ENCODE measurements at places on chromosomes 12 and 14.
A peak's percentile ranks its signal among the peaks of the same experiment; 100 is the strongest.

DNA sequence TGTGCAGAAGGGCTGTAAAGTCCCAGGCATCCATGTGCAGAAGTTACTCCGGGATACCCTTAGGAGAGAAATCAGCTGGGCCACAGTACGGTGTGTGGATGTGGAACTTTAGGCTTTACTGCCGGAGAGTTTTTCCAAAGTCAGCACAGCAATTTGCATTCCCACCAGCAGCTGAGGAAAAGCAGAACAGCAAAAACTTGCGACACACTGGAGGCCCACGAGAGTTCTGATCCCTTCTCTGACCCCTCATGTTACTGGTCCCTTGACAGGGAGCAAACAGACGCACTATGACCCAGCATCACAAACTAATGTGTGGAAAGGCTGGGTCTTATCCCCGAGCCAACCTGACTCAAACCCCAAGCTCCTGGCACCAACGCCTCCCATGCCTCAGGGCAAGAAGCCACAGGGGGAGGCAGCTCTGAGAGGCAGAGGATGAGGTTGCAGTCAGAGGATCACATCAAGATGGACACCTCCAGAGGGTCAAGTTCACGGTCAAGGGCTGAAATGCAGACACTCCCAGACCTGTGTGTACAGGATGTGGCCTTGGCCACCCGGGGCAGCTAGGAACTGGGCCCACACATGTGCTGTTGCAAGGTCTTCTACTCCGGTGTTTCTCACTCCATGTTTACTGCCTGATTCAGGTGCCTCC, 38.6 kb downstream of the CCDC88C start:
- no peak for DNase-seq

DNA sequence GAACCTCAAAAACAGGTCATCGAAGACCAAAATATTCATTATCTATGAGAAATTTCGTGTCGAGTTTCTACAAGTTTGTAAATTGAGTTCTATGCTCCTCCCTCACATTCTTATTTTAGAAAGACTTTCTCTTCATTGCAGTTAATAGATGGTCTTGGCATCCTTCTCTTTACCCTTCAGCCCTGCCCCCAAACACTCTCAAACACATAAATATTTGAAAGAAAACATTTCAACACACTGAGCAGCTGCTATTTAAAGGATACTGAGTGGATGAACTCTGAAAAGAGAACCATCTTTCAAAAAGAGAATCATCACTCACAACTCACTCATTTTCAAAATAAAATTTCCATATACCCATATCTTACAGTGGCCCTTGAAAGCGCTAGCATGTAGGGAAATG, 67.1 kb downstream of the NUAK1 start:
- DNase-seq = no peak

DNA sequence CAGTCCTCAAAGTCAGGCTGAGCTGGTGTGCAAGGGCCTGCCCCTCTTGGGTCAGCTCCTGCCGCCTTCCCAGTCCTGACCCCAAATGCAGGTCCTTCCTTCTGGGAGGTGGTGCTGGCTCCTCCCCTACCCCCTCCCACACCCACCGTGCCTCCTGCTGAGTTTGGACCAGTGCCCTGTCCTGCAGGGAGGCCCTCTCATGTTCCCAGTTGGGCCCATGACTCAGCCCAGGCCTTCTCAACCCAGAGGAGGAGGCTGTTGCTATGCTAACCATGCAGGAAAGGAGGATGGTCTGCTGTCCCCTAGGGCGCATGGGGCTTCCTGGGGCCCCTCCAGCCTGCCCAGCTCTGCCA, 4.4 kb downstream of the ZBTB42 start:
- no peak for DNase-seq

- DNase-seq = no peak
Observed at GRCh38 chr12:102169922-102170621, 27.6 kb downstream of the PMCH start.

DNA sequence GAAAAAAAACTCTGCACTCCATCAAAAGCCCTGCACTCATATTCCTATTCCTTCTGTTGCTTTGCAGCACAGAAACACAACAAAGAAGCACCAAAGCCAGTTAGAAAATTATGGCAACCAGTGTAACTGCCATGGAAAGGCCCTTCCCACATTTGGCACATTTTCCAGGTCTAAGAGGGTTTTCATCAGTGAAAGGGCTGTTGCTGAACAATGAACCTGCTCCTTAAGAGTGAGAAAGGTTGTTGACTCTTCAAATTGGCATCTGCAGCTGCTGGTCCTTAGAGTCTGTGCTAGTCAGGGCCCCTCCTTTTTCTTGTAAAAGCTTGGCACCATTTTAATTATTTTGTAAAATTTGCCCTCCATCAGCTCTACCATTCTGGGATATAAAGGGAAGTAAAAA, 378.7 kb upstream of the KITLG start:
- DNase-seq = peak; percentile 90

- no peak for DNase-seq
Observed at GRCh38 chr12:8681129-8681884, 16.5 kb upstream of the RIMKLB start.

GRCh38 chr12:10363914-10364814, 25.7 kb downstream of the KLRK1 start:
- no peak for DNase-seq

DNA sequence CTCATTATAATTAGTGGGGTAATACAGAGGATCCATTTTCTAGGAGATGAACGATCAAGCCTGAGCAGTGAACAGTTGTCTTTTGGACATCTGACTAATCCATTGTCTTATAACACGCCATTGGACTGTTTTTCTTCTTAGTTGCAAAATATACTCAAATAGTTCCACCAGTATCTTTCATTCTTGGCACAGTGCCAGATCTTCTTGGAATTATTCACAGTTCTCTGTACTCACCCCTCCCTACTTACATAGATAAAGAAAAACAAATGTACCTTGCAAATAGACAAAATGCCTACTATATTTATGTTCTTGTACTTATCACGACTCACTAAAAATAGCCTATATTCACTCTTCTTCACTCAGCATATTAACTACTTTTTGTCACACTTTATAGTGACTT, 3.8 kb downstream of the CBLN3 start:
- no peak for DNase-seq

DNA sequence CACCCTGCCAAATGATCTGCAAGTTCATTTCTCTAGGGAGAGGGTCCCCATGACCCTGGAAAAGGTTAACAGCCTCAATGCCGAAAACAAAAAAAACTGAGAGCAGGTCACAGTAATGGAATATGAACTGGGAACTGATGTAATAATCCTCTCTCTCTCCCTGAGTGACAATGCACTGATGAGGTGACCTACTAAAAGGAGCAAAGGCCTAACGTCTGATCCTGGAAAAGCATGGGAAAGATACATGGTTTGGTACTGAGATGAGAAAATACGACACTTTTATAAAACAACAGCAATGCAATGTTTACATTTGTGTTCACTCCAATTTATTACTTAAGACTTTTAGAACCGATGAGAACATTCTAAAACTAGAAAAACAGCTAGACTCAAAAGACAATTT, 27.7 kb downstream of the SETD3 start:
- DNase-seq = no peak

DNA sequence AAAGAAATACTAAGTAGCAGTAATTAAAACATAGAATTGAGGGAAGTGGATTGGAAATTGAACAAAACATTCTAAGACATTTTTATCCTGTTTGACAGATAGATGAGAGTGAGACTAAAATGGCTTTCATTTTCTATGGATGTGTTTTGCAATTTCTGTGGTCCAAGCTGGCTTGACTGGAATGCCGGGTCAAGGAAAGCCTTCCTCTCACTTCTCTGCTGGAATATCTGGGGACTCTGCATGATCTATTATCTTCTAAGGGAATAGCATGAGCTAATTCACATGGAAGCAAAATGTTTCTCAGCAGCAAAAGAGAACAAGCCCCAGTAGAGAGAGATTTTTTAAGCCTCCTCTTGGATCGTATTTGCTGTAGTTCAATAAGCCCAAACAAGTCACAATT, 407.9 kb upstream of the ATXN7L3B start:
- DNase-seq = no peak

GRCh38 chr14:93200553-93200952, 6.3 kb downstream of the GON7 start:
- no peak for DNase-seq

DNA sequence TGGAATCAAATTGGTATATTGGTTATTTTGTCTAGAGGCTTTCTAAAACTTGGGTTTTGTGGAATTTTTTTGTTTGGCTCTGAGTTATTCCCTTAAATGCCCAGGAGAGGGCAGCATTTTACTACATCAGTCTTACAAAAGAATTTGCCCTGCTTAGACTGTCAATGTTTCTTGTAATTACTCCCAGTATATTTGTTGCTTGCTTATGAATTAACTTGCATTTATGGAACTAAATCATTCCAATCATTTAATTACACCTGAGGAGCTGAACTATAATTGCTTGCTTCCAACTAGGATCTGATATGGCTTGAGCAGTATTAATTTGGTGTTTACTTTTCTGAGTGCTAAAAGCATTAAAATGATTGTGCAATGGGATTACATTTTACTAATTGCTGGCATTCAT, 48.7 kb downstream of the MIPOL1 start:
- peak; percentile 39 for DNase-seq

DNA sequence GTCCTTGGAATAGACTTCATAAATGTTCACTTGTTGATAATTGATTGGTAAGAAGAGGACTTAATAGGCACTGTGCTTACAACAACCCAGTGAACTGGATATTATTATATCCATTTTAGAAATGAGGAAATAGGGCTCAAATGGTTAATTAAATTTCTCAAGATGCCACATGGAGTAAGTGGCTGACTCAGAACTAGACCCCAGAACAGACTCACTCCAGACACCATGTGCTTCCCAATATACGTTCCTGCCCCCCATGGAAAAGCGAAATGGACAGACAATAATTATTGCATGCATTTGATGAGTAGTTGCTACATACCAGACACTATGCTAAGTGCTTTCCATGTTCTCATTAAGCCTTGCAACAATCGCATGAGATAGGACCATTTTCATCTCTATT, 895 bp upstream of the ANKS1B start:
- no peak for DNase-seq

DNA sequence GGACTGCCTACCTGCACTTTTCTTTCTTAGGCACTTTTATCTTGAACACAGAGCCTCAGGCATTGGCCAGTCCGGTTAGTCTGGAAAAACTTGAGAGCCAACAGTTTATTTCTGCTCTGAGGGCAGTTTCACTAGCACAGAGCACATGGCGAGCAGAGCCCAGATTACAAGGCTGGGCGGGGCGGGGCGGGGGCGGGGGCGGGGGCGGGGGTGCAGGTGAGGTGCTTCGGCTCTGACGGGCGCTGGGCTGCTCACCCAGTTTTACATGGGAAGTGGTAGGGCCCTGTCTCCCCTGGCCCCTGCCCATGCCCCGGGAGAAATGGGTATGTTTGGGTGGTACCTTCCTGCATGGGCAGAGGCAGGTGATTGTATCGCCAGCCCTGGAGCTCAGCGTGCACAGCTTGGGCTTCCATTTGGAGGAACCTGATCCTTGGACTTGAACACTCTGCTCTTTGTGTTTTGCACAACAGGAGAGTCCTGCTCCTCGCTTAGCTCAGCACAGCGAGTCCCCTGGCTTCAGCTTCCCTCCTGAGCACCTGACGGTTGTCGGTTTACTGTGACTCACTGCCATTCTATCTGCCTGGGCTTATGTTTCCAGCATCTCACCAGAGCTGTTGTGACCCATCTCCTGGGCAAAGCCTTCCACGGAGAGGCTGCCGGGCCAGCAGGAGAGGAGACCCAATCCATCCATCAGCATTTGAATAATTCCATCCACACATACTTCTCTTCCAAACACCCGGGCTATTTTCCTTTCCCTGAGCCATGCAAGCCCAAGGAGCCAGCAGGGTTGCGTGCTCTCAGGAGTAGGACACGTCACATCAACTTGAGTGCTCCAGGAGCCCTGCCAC, 108.5 kb downstream of the ARF6 start:
- peak; percentile 74 for DNase-seq

GRCh38 chr14:33950320-33951182, at the start of gene EGLN3:
Gene EGLN3 (minus strand): TSS chr14:33951074. CDS start chr14:33950752, 322 bp downstream.
- peak; percentile 79 for DNase-seq

- DNase-seq = no peak
Observed at GRCh38 chr12:131773582-131774221, 54.5 kb upstream of the MMP17 start.

GRCh38 chr12:108757856-108758255, 26.5 kb upstream of the CORO1C start:
- DNase-seq = no peak

DNA sequence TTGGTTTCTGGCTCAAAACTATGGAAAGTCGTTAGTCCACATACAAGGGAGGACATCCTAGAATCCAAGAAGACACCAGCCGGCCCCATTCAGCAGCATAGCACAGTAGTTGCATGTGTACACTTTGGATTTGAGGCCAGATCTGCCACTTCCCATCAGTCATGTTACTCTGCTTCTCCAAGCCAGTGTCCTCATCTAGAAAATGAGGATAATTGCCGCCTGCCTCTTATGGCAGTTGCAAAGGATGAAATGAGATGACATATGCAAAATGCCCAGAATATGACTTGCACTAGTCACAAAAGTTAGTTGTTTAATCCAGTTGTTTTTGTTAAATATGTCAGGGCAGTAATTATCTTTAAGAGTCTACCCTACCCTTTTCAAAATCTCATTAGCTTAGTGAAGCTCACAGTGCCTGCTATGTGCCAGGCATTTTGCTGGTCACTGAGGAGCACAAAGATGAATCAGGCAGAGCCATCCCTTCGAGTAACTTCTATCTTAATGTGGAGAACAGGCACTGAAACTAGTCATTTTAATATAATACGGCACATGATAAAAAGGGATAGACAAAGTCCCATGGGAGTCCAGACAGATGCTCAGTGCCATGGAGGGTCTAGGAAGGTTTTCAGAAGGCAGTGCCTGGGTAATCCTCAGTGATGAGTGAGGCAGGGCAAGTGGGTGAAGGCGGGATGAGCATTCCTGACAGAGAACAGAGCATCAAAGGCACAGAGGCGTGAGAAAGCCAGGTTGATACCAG, 6.6 kb upstream of the KRT76 start:
- DNase-seq = no peak

- DNase-seq = no peak
Observed at GRCh38 chr14:50821510-50822464, 9.2 kb downstream of the NIN start.

DNA sequence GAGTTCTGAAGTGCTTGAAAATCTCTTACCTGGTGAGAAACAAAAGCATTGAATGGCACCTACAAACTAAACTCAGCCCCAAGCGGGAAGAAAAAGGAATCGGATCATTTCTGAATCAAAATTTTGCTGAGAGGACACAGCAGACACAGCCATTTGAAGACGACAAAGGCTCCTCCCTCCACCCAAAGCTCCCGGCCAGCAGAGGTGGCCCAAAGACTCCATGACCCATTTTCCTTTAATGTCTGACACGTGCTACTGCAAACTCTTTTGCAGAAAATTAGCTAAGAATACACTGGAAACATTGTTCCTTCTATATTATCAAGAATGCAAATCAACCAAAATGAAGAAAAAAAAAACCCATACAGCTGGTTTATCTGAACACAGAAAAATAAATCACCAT, 85.9 kb upstream of the FOXN3 start:
- DNase-seq = no peak
